ENCODE measurements at places on chromosomes 1 and 21. TPM values are rescaled to one million over a fixed set of nuclear protein-coding genes. Genes with fewer than 3 reads are reported as not detected.

GRCh38 chr1:240029418-240029817 is 62.3 kb upstream of the FMN2 start:
- no peaks in the 10 kb centered on the region for H3K27me3 ChIP-seq
- DNase-seq, result no peak
- H3K4me3 ChIP-seq, result no peak overlapping the region
- H3K36me3 ChIP-seq, result no peaks in the 10 kb centered on the region

DNA sequence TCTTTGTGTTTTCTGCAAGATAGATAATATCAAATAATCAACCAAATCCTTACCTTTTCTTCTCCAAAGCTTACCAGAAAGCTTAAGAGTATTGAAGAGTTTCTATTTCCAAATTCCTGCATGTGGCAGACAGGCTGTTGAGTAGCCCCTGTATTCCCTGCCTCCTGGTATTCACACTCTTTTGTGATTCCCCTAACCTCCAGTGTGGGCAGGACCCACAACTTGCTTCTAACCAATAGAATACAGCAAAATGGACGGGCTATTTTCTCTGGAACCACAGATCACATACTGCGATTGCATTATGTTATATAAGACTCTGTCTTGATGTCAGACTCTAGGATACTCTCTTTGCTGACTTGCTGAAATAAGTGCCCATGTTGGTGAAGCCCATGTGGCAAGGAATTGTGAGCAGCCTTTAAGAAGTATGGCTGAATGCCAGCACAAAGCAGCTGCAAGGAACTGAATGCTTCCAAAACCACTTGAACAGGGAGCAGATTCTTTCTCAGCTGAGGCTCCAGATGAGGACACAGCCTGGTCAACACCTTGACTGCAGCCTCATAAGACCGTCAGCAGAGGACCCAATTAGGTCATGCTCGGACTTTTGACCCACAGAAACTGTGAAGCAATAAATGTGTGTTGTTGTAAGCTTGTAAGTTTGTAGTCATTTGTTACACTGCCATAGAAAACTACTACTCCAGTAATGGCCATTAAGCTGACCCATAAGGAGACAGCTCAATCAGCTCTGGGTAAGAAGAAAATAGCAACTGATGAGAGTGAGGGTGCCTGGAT is 47.9 kb upstream of the PLXNA2 start:
- H3K36me3 ChIP-seq, result no peaks in the 10 kb centered on the region
- no peaks in the 10 kb centered on the region for H3K27me3 ChIP-seq
- no peak for DNase-seq
- H3K27ac ChIP-seq, result no peak overlapping the region
- no peaks in the 10 kb centered on the region for H3K4me1 ChIP-seq

GRCh38 chr1:2845869-2846268 is 44.4 kb upstream of the TTC34 start:
- DNase-seq, result no peak
- H3K27me3 ChIP-seq, result peaks cover 6% of the 10 kb centered on the region
- no peaks in the 10 kb centered on the region for H3K4me1 ChIP-seq

- no peak overlapping the region for H3K4me3 ChIP-seq
- H3K27me3 ChIP-seq, result no peaks in the 10 kb centered on the region
- H3K27ac ChIP-seq, result no peak overlapping the region
- H3K36me3 ChIP-seq, result no peaks in the 10 kb centered on the region
Measured at GRCh38 chr1:210117198-210117597, 115.4 kb upstream of the SERTAD4 start.

GRCh38 chr1:14220324-14220723 is 378.2 kb upstream of the KAZN start:
- H3K27me3 ChIP-seq, result no peaks in the 10 kb centered on the region
- no peak overlapping the region for H3K27ac ChIP-seq
- DNase-seq, result no peak
- no peaks in the 10 kb centered on the region for H3K36me3 ChIP-seq
- no peaks in the 10 kb centered on the region for H3K4me1 ChIP-seq

DNA sequence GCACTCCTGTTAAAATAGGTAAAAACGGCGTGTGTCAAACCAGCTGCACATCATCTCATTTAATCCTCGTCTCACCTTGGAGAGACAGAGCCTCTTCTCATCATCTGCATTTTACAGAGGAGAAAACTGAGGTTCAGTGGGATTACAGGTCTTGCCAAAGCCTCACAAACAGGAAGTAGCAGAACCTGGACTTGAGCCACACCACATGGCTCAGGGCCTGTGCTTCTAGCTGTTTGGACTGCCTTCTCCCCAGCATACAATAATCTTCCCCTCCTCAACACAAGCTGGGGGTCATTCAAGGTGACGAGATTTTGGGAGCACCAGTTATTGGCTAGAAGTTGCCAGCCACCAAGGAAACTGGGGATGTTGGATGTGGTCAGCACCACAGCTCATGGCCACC is 167.9 kb upstream of the ZC3H12A start:
- DNase-seq, result no peak
- H3K27me3 ChIP-seq, result peaks cover under 1% of the 10 kb centered on the region
- H3K4me1 ChIP-seq, result no peaks in the 10 kb centered on the region
- no peak overlapping the region for H3K4me3 ChIP-seq
- H3K27ac ChIP-seq, result no peak overlapping the region

DNA sequence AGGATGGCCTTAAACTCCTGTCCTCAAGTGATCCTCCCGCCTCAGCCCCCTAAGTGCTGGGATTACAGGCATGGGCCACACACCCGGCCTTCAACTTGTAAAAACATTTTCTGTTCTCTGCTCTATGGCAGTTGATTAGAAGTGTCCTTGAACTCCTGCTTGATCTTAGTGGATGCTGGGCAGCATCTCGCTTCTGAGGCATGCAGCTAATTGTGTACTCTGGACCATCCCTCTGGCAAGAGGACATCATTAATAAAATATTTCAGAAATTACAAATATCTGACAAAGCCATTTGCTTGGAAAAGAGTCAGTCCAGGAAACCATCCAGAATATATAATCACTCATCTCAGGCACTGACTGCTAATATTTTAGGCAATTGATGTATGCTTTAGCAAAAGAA is 8.1 kb downstream of the NGF start:
- no peak for DNase-seq
- no peaks in the 10 kb centered on the region for H3K4me1 ChIP-seq
- no peaks in the 10 kb centered on the region for H3K27me3 ChIP-seq
- H3K4me3 ChIP-seq, result no peak overlapping the region

Gene ZMYND12
- 0.13 TPM for total RNA-seq

Gene CD84
- total RNA-seq, result not detected

Gene PDZK1IP1
- 0.24 TPM for total RNA-seq

Gene THAP3
- 15.0 TPM for total RNA-seq

Gene FCGR2B
- not detected for total RNA-seq

Gene NBPF10
- total RNA-seq, result 0.49 TPM

Gene FCRLA
- not detected for total RNA-seq

All from HepG2 (cell line).